Stimulated activated CD8-positive, alpha-beta memory T cell treated with anti-CD3 and anti-CD28 coated beads, Interleukin-7, amount 100 ng/mL, for 1 hour (primary cell): ENCODE measurements at places on chromosomes 2 and 18.

DNA sequence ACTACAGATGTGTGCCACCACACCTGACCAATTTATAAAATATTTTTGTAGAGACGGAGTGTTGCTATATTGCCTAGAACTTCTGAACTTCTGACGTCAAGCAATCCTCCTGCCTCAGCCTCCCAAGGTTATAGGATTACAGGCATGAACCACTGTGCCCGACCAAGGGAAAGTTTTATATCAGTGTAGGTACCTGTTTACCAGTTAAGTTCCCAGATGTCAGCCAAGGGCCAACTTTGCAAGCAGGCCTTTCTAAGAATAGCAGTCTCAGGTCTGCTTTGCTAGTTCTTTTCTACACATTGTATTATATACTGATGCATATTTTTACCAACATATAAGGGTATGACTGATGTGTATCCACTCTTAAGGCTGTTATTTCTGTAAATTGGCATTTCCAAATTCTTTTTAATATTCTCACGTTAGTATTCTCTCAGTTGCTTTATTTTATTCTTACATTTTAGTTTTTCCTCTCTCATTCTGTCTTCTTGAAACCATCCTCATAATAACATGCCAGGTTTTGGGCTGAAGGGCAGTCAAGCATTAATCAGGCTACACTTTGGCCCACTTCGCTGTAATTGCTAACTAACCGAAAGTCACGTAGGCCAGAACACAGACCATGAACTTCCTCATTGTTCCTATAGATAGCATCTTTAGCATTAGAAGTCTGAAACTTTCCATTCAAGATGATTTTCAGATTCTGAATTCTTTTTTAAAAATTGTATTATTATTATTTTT, 25.0 kb upstream of the CXXC1 start:
- no peak for DNase-seq

DNA sequence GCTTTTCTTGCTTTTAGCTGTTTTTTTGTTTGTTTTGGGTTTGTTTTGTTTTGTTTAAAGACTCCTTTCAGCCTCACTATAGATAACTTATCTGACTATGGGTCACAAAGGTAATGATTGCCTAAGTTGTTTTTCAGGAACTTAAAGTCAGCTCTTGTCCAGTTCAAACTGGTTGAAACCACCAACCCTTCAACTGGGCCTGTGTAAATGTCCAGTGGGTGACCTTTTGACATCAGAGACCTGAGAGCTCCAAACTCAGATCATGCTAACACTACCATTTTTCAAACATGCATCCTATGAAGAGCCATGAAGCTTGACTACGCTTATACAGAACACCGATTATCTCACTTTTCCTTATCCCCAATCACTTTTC, 144.6 kb upstream of the RMP24 start:
- DNase-seq, result no peak

- no peak for DNase-seq
Observed at GRCh38 chr18:36856815-36857214, 27.9 kb downstream of the KIAA1328 start.

- no peak for DNase-seq
Observed at GRCh38 chr2:77268626-77269025, 253.6 kb downstream of the LRRTM4 start.

GRCh38 chr2:51612387-51612786, 580.5 kb upstream of the NRXN1 start:
- no peak for DNase-seq

DNA sequence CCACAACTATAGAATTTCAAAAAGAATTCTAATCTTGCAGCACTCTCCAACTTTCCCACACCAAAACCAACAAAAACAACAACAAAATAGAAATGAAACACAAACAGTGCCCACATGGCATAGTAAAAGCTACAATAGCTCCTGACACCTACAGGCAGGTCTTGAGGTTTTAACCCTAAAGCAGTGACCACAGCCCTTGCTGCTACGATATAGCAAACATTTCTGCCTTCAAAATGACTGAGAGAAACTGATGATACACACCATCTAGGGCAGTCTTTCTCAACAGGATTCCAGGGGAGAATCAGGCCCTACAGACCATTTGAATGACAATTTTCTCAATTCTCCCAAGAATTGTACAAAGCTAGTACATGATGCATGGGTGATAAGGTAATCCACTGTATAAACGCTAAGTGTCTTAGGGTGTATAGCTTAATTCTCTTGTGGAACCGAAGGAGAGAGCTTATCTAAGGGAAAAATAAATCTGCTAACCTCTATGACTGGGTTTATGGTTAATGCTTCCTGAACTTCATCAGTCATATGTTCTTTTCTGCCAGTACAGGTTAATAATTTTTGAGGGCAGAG, 46.5 kb downstream of the TRAK2 start:
- DNase-seq, result no peak

- DNase-seq, result no peak
Observed at GRCh38 chr18:5439986-5440696, 103.7 kb downstream of the EPB41L3 start.

DNA sequence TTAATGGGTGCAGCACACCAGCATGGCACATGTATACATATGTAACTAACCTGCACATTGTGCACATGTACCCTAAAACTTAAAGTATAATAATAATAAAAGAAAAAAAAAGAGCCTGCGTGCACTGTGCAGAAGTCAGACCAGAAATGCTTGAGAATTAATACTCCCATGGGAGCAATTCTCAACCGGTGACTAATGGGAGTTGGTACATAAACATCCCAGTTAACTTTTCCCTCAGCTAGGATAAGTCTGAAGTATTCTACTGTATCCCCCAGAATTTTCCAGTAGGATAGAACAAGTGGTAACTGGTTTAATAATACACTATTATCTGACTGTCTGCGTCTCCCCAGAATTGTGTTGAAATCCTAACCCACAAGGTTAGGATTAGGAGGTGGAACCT, 113.6 kb upstream of the COL5A2 start:
- no peak for DNase-seq

DNA sequence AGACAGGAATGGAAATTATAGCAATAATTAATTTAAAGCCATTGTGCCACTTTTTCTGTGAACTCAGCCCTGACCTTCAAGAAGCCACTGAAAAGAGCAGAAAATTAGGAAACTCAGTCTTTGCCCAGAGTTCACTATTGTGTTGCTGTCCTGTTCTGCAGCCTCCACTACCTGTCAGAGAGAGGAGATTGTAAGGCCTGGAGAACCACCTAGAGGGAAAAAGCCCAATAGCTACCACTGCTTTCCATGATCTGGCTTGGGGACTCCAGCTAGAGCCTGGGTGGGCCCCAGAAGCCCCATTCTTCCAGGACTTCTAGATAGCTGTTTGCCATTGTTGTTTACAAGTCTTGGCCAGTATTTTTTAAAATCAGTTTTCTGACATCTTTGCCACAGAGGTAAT, 176.1 kb upstream of the KLF7 start:
- DNase-seq, result no peak

DNA sequence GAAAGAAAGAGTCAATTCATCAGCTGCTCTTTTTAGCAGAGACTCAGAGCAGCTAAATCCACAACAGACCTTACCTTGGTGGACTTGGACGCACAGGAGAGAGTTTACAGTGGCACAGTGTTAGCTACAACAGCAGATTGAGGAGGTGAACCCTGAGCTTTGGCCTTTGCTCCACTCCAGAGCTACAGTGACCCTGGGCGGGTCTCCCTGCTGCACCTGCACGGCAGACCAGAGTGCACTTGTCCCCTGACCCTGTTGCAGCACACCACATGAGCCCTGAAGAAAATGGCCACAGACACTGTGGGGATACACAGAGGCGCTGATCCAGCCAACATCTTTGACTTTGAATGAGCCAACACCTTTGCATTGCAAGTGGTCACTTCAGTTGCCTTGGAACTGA, 11.0 kb downstream of the SLC19A3 start:
- DNase-seq, result no peak

DNA sequence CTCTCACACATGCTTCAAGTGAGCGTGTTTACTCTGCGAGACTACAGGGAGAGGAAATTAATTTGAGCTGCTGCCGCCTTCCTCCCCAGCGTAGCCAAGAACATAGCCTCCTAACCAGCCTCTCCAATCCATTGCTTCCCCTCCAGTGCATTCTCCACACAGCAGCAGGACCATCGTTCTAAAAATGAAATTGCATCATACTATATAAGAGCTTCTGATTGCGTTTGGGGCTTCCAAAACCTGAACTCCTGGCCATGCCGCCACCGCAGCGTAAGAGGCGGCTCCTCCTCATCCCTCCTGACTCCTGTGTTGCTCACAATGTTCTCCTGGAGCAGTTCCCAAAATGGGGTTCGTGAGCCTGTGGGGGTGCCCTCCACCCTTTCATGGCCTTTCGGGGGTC, 142.1 kb downstream of the MYT1L start:
- no peak for DNase-seq

GRCh38 chr2:219576505-219577388, 4.6 kb downstream of the INHA start:
- no peak for DNase-seq

GRCh38 chr18:41992066-41992465, 37.0 kb downstream of the PIK3C3 start:
- no peak for DNase-seq

DNA sequence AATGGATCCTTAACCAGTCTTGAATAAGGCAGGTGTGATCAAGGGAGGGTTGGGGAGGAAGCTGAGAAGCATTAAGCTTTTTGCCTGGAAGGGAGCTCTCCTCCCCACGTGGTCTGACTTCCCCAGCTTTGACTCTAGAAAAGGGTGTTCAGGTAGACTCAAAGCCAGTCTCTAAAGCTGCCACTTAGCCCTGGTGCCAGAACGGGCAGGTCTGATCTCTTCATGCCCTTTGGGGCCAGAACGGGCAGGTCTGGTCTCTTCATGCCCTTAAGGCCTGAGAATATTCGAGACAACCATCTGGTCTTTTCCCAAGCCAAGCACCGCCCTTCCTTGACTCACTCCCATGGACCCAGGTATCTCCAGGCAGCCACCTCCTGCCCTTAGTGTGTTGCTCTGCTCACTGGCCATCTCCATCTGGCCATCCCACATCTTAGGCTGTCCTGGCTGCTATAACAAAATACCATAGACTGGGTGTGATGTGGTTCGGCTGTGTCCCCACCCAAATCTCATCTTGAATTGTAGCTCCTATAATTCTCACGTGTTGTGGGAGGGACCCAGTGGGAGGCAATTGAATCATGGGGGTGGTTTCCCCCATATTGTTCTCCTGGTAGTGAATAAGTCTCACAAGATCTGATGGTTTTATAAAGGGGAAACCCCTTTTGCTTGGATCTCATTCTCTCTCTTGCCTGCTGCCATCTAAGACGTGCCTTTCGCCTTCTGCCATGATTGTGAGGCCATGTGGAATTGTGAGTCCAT, 59.4 kb downstream of the SNORC start:
- DNase-seq, result no peak

- no peak for DNase-seq
Observed at GRCh38 chr18:267380-267687, 513 bp downstream of the THOC1 start.

DNA sequence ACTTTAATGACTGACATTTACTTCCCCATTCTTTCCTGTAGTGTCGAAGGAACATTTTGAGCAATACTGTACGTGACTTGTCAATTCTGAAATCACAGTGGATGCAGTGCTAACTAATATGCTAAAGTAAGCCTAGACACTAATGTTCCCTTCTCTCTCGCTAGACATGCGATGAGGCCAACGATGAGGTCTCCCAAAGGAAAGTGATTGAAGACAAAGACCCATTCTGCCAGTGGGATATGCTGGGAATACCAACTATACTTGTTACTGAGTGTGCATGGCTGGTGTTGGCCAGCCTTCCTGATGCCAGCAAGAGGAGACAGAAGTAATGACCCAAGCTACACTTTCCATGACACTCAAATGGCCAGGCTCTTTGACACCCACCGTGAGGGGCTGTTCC, 2.5 kb upstream of the SERPINE2 start:
- no peak for DNase-seq

DNA sequence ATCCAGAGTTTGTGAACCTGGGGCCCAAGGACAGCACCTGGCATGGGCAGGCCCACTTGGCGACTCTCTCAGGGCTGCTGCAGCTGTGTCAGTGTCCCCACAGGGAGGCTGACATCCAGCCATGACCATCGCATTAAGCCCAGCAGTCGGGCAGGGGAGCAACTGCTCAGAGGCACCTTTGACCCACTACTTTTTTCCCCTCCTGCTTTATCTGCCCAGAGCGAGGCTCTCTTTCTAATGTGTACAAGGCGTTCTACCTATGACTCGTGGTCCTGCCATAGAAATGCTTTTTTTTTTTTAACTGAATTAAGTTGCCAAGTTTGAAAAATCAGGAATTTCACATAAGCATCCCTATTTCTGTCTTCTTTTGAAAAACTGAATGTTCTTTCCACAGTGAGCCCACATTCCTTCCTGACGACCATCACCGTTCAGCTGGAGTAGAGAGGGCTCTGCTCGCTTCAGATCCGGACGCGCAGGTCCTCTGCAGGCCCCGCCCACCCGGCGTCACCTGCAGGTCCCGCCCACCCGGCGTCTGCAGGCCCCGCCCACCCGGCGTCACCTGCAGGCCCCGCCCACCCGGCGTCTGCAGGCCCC, 403 bp upstream of the CLUL1 start:
- DNase-seq, result no peak

- DNase-seq, result no peak
Observed at GRCh38 chr18:3596637-3597384, 146.8 kb downstream of the TGIF1 start.

- no peak for DNase-seq
Observed at GRCh38 chr2:28668880-28669279, 82.8 kb upstream of the PPP1CB start.

GRCh38 chr2:223998948-223999347, 40.1 kb downstream of the SERPINE2 start:
- no peak for DNase-seq

DNA sequence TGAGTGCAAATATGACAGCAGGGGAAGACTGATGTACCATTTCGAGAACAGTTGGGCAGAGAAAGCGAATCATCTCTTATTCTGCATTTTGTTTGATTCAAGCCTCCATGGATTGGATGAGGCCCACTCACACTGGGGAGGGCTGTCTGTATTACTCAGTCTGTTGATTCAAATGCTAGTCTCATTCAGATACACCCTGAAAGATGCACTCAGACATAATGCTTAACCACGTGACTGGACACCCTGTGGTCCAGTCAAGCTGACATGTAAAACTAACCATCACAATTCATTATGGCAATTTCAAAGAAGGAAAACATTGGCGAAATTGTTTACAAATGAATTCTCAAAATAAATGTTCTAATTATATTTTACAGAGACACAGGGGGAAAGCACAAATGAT, 1210.2 kb downstream of the DPP10 start:
- DNase-seq, result no peak

DNA sequence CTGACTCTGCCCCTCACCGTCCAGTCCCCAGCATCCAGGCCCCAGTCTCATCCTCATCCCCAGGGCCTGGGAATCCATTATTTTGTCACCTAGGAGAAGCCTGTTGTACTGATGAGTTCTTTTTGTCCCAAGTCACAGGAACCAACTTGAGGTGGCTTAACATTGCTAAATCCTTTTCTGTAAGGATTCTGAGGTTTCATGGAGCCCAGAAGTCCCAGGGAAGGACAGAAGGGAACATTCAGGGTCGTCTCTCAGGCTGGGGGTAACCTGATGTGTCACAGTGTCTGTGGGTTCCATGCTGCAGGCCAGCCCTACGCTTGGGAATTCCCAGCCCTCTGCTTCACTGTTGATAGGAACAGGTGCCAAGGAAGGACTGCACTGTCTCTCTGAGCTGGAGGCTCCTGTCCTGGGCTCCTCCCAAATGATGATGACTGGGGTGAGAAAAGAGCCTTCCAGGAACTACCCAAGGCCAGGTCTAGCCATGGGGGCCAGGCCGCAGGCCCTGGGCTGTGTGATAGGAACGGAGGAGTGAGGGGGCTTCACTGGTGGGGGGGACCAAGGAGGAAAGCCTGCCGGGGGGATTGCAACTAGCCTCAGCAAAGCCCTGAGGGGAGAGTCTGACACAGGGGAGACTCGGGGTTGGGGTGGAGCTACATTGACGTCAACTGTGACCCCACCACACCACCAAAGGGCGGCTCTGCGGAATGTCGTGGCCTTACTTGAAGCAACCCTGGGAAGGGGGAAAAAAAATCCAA, 145.7 kb downstream of the SMAD7 start:
- DNase-seq, result no peak
